ENCODE measurements at places on chromosomes 2 and 18.

DNA sequence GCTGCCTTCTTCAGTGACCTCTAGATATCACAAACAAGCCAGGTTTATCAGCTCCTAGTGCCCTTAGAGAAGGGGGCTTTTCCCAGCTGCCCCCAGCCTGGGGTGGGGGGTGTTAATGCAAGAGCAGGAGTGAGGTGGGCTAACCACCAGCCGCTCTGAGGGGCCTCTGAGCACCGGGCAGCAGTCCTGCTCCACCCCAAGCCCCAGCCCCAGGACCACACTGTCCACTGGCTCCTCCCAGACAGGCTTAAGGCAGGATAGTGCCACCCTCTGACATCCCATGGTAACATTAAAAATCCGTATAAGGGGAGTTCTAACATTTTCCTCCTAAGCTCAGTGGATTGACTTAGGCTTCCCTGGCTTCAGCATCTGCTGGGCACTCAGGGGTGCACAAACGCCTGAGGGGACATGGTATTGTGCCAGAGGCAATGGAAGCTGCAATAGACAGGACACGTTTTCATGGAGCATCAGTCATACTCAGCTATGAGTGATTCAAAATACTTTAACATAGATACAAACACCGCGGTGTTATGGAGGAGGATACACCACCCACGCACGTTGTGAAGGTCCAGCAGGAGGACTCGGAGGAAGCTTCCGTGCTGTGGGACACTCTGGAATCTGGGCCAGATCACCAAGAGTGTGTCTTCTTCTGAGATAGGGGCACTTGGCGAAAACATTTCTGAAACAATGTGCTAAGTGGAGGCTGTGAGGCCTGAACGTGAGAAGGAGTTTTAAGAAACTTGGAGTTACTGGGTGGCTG is 112.7 kb upstream of the EPC2 start:
- no peak for DNase-seq

DNA sequence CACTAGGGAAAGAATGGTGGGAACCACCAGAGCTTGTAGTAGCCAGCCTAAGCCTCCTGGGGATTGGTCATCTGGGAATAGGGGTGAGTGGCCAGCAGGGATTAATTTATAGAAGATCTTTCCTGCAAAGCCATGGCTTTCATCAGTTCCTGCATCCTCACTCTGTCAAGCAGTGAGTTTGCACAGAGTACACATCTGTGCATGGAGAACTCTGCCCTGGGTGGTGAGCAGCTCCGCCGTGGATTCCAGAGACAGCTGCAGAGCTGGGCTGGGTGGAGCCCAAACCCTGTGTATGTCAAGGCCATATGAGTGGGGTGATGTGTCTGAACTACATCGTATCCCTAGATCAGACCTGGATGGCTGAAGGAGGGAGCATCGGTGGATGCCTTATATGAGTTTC is 182.2 kb downstream of the GLI2 start:
- DNase-seq = no peak

DNA sequence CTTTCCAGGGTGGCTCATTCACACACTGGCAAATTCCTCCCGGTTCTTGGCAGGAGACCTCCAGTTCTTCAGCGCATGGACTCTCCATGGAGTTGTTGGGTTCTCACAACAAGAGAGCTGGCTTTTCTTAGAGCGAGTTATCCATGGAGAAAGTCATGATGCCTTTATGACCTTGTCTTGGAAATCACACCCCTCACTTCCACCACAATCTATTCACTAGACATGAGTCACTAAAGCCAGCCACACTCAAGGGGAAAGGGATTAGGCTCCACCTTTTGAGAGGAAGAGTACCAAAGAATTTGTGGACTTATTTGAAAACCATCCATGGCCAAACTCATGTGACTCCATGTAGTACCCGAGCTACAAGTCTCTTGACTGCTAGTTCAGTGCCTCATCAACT is 160.5 kb downstream of the SETBP1 start:
- no peak for DNase-seq

GRCh38 chr2:15262792-15263191 is 298.3 kb downstream of the NBAS start:
- DNase-seq = no peak

DNA sequence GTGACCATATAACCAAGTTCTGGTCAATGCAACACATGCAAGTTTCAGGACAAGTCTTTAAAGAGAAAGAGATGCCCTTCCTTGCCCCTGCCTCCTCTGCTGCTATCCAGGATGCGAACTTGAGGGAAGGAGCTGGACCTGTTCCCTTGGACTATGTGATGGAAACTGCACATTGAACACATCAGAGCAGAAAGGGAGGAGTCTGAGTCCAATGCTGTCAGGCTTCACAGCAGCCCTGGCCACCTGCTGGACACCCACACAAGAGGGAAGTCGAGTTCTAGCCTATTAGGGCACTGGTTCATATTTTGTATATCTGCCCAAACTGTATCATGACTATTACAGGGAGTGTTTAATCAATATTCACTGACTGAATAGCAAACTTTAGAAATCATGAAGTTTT is 38.3 kb upstream of the TEX51 start:
- DNase-seq = no peak

DNA sequence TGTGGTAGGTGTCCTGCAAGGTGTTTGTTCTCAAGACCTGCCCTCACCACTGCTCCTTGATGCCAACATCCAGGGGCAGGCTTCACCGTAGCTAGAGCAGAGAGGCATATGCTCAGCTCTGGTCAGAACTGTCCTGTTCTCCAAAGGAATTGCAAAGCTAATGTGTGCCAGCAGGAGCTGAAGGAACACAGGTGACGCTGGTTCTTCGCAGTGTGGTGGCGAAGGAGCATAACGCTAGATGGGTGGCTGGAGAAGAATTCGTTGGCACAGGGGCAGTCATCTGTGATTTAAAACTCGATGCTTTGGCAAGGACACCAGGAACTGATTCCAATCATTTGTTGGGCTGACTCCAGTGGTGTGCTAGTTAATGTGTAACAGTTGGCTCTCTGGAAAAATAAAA is 11.4 kb upstream of the PER2 start:
- no peak for DNase-seq

GRCh38 chr18:39840856-39841481 is 2114.1 kb upstream of the PIK3C3 start:
- no peak for DNase-seq

DNA sequence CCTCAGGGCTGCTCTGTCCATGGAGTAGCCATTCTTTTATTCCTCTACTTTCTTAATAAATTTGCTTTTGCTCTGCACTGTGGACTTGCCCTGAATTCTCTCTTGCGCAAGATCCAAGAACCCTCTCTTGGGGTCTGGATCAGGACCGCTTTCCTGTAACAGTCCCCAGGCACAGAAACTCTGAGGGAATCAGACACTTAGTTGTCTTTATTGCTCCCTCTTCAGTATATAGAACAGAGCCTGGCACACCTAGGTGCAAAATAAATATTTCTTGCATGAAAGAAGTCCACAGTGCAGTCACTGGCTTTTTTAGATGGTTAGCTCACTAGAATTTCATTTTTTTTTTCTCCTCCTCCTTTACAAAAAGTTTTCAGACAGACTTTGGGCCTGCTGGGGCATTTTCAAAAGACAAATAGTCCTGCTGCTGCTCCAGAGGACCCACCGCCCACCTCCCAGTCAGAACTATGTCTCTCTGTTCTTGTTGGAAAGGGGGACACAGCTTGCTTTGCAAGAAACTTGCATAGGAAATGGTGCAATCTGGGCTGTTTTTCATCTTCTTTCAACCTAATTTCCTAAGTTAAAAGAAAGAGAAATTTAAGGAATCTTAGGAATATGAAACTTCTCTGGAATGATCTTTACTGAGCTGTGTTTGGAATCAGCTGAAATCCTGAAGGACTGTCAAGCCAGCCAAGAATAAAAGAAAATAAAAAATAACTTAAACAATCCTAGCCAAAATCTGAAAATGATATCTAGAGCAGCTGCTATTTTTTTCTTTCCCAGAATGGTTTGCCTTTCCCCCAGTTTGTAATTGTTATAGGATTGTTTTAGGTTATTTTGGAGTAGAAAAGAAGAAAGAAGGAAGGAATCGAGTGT is 31.7 kb upstream of the MAP4K3 start:
- no peak for DNase-seq

DNA sequence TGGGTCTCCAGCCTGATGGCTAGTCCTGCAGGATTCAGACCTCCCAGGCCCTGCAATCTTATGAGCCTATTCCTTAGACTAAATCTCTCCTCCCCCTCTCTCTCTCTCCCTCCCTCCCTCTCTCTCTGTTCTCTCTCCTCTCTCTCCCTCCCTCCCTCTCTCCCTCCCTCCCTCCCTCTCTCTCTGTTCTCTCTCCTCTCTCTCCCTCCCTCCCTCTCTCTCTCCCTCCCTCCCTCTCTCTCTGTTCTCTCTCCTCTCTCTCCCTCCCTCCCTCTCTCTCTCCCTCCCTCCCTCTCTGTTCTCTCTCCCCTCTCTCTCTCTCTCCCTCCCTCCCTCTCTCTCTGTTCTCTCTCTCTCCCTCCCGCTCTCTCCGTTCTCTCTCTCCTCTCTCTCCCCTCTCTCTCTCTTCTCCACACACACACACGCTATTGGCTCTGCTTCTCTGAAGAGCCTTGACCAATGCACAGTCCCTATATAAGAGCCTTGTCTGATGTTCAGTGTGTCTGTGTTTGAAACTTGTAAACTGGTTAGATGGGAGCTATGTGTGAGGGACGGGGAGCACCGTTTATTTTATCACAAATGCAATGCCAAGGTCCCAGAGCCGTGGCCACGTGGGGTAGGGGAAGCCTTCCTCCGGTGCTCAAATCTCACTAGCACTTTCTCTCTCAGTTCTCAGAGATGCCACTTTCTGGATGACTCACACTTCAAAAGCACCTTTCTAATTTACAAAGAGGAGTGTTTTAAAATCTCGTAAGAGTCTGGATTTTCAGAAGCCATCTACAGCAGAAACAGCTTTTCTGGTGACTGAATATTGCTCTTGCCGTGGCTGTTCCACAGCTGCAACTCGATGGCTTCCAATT is 9.4 kb upstream of the PRLH start:
- DNase-seq = no peak

GRCh38 chr2:11655495-11655894 is 14.5 kb downstream of the NTSR2 start:
- no peak for DNase-seq

- no peak for DNase-seq
Measured at GRCh38 chr2:190846746-190847145, 33.9 kb upstream of the GLS start.

- no peak for DNase-seq
Measured at GRCh38 chr2:8441986-8442385, 239.9 kb upstream of the ID2 start.

Data from natural killer cell treated with Interleukin-12 subunit alpha and Interleukin-12 subunit beta and Interleukin-15 and Interleukin-18, amount 100 ng/mL, for 72 hours (primary cell).